Nephron progenitor cell (in vitro differentiated cells): ENCODE measurements at places on chromosomes 3 and 15.

DNA sequence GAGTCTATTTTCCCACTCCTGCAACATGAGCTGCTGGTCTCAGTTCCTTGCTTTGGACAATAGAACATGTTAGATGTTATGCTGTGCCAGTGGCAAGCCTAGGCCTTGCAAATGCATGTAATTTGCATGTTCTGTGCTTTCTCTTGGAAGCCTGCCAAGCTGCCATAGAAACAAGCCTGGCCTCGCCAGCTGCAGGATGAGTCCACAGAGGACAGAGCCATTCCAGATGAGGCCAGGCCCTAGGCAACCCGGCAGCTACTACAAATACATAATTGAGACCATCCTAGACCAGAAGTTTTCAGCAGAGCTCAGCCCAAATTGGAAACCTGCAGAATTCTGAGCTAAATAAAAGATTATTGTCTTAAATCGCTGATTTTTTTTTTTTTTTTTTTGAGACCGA is 39.6 kb downstream of the TRIM69 start:
- H3K27ac ChIP-seq, result no peak overlapping the region
- DNase-seq, result no peak
- peaks cover 4% of the 10 kb centered on the region for H3K4me1 ChIP-seq
- peaks cover 13% of the 10 kb centered on the region for H3K27me3 ChIP-seq

- H3K27me3 ChIP-seq, result peaks cover 10% of the 10 kb centered on the region
- DNase-seq, result no peak
- H3K36me3 ChIP-seq, result no peaks in the 10 kb centered on the region
- H3K4me3 ChIP-seq, result no peak overlapping the region
- H3K4me1 ChIP-seq, result no peaks in the 10 kb centered on the region
Observed at GRCh38 chr3:181050738-181051137, 61.2 kb upstream of the DNAJC19 start.

- no peak for DNase-seq
- H3K27ac ChIP-seq, result no peak overlapping the region
- no peak overlapping the region for H3K4me3 ChIP-seq
- H3K4me1 ChIP-seq, result no peaks in the 10 kb centered on the region
Observed at GRCh38 chr3:131550562-131551465, 48.0 kb upstream of the MRPL3 start.

DNA sequence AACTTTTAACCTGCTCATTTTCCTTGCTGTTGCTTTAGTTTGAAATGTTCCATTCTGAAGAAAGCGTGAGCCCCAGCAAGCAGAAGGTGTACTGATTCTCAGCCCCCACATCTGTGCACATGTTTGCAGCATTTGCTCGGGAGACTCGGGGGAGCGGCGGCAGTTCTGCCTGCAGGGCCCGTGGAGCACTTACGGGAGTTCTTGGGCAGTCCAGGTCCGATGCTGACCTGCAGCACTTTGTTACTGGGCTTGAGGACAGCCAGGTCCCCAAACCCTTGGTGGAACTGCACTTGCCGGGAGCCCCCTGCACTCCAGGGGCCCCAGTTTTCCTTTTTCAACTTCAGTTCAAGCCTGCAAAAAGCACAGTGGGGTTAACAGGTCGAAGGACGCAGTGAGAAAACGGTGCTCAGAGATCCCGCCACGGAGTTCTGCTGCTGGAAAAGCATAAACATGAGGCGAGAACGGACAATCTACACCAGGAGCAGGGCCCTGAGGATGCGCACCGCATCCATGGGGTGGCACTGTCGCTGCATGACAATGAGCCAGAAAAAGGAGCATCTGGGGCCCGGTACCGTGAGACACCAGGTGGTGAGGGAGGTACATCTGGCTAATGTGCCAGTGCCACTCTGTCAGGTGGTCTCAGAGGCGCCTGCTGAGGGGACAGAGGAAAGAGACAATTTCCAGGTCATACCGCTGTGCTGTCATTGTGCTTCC is 45.6 kb upstream of the LDHAL6B start:
- DNase-seq, result peak; percentile 53
- no peak overlapping the region for H3K4me3 ChIP-seq
- peaks cover 33% of the 10 kb centered on the region for H3K4me1 ChIP-seq

DNA sequence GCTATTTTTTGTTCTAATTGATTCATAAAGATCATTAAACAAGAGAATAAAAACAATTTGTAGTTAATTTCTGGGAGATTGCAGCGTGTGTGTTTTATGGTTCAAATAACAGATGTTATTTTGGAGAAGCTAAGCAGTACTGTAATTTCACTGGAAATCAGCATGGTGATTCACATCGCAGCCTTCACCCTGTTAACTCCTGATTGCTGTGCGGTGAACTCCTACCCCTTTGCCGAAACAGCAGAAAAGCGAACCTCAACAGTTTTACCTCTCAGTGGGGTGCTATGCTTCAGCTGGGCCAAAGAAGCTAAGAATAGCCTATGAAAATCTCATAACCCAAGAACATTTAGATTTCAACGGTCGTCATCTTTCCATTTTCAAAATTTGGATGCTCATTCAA is 441.5 kb upstream of the RARB start:
- H3K4me1 ChIP-seq, result peaks cover 31% of the 10 kb centered on the region
- no peak overlapping the region for H3K4me3 ChIP-seq
- no peaks in the 10 kb centered on the region for H3K36me3 ChIP-seq
- DNase-seq, result no peak
- no peak overlapping the region for H3K27ac ChIP-seq
- no peaks in the 10 kb centered on the region for H3K27me3 ChIP-seq
